ENCODE measurements at places on chromosomes 16 and 17. TPM values are rescaled to one million over a fixed set of nuclear protein-coding genes. Genes with fewer than 3 reads are reported as not detected.

Gene PABPN1L
- not detected for total RNA-seq

Gene MFAP4
- total RNA-seq = 312 TPM

GRCh38 chr17:63881935-63882601, at the start of gene GH2:
Gene GH2 (minus strand): TSS chr17:63881944. CDS start chr17:63881801, 143 bp downstream.
- peaks cover 21% of the 10 kb centered on the region for H3K27me3 ChIP-seq
- no peaks in the 10 kb centered on the region for H3K4me1 ChIP-seq
- no peaks in the 10 kb centered on the region for H3K36me3 ChIP-seq
- H3K4me3 ChIP-seq = no peak within 1 kb of the TSS

Gene DUSP3
- total RNA-seq = 57.7 TPM

DNA sequence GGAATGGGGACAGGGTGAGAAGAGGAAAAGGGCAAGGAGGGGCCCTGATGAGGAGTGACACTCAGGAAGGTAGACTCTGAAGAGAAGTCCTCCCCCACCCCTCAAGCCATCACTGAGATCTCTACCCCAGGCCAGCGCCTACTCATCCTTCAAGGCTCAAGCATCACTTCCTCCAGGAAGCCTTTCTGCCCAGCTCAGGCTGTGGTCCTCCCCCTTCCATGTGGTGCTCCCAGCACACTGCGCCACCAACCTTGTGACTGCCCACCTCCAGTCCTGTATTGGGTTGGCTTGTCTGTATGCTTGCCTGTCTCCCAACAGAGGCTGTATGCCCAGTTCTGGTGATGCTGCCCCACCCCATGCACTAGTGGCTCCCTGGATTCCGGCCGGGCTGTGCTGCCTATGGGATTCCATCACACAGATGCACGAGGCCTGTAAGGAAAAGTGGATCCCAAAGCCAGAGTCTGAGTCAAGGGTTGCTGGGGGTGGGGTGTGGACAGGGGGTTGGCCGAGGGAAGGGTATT, 19.8 kb upstream of the ZFP90 start:
- H3K4me1 ChIP-seq = peaks cover 7% of the 10 kb centered on the region
- no peaks in the 10 kb centered on the region for H3K36me3 ChIP-seq
- H3K27me3 ChIP-seq = no peaks in the 10 kb centered on the region
- H3K4me3 ChIP-seq = no peak overlapping the region
- no peak for DNase-seq
- no peak overlapping the region for H3K27ac ChIP-seq

DNA sequence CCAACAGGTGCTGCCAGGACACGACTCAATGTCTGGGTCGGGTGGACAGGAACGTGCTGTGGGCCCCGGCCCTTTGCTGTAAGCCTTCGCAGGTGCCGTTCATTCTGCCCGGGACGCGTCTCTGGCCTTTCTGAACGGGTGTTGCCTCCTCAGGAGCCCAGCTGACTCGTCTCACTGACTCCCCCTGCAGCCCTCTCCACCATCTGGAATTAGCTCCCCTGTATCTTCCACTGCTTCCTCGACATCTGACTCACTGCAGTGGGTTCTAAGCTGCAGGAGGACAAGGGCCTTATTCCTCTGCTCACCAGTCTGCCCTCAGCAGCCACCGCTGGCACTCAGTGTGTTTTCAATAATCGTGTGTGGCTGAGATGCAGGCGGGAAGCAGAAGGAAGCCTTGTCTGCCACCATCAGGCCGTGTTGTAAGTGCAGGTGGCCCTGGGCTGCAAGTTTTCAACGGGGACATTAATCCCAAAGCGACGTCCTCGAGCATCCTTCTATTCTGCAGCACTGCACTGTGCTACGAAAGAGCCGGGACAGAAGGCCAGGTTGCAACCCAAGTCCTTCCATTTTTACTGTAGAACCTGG, 256.2 kb downstream of the FOXL1 start:
- peaks cover 29% of the 10 kb centered on the region for H3K4me1 ChIP-seq
- no peak for DNase-seq
- no peaks in the 10 kb centered on the region for H3K27me3 ChIP-seq
- H3K36me3 ChIP-seq = no peaks in the 10 kb centered on the region
- H3K27ac ChIP-seq = peak overlapping the region; percentile 17

DNA sequence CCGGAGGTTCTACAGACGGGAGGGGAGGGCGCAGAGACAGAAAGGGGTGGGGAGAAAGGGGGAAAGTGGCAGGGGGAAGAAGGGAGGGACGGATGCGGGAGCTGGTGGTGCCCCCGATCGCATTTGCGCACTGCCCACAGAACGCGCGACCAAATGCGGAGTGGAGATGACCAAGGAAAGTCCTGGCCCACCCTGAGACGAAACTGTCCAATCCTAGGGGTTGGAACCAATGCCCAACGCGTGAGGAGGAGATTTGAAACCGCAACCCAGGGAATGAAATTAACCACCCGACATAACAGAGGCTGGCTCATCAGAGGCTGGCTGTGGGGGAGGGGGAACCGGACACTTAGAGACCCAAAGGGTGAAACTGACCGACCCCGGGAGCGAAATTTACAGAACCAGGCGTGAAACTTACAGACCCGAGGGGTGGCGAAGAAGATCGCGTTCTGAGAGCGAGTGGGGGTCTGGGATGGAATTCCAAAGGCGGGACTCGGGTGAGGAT, 1.4 kb downstream of the HES7 start:
- no peaks in the 10 kb centered on the region for H3K27me3 ChIP-seq
- DNase-seq = no peak
- peaks cover 73% of the 10 kb centered on the region for H3K4me1 ChIP-seq
- peak overlapping the region; percentile 79 for H3K27ac ChIP-seq
- H3K36me3 ChIP-seq = no peaks in the 10 kb centered on the region
